ENCODE measurements at places on chromosomes 1 and 21.

GRCh38 chr1:20381045-20381641 is 90.5 kb downstream of the VWA5B1 start:
- no peak for DNase-seq

DNA sequence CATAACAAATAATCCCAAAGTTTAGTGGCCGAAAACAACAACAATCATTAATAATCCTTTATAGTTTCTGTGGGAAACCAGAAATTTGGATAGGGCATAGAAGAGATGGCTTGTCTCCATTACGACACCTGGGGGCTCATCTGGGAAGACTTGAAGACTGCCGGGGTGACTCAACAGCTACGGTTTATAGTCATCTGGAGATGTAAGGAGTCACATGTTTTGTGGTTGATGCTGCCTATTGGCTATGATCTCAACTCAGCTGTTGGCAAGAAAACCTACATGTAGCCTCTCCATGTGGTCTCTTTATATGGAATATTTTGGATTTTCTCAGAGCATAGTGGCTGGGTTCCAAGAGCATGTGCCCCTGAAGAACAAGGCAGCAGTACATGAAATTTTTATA is 29.3 kb upstream of the TSPAN2 start:
- DNase-seq: no peak

DNA sequence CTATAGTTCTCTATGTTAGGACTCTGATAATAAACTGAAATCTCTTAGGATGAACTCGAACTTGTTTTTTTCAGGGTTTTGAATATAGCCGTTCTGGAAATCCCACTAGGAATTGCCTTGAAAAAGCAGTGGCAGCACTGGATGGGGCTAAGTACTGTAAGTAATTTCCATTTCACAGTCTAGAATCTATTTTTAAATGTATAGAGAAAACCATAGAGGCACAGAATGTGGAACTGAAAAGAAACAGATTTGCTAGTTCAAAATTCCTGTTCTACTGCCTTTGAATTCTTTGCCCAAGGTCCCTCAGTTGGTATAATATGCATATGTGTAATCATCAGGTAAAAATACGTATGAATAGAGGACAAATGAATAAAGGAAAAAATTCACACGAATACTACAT is 4.8 kb downstream of the CTH start:
- no peak for DNase-seq

- no peak for DNase-seq
These were observed 8.5 kb upstream of the TXLNA start for GRCh38 chr1:32170991-32171390.

GRCh38 chr1:223125766-223126165 is 17.3 kb downstream of the TLR5 start:
- DNase-seq: no peak

- no peak for DNase-seq
These were observed 4.8 kb downstream of the S1PR1 start for GRCh38 chr1:101241485-101242225.

GRCh38 chr21:42309753-42310213 is 5.4 kb downstream of the TFF3 start:
- DNase-seq: peak; percentile 72

GRCh38 chr1:86756062-86756406 is 51.7 kb downstream of the SH3GLB1 start:
- no peak for DNase-seq

- DNase-seq: peak; percentile 5
These were observed 38.6 kb upstream of the COX20 start for GRCh38 chr1:244796719-244797406.

GRCh38 chr1:177741476-177741875 is 228.4 kb downstream of the SEC16B start:
- no peak for DNase-seq

DNA sequence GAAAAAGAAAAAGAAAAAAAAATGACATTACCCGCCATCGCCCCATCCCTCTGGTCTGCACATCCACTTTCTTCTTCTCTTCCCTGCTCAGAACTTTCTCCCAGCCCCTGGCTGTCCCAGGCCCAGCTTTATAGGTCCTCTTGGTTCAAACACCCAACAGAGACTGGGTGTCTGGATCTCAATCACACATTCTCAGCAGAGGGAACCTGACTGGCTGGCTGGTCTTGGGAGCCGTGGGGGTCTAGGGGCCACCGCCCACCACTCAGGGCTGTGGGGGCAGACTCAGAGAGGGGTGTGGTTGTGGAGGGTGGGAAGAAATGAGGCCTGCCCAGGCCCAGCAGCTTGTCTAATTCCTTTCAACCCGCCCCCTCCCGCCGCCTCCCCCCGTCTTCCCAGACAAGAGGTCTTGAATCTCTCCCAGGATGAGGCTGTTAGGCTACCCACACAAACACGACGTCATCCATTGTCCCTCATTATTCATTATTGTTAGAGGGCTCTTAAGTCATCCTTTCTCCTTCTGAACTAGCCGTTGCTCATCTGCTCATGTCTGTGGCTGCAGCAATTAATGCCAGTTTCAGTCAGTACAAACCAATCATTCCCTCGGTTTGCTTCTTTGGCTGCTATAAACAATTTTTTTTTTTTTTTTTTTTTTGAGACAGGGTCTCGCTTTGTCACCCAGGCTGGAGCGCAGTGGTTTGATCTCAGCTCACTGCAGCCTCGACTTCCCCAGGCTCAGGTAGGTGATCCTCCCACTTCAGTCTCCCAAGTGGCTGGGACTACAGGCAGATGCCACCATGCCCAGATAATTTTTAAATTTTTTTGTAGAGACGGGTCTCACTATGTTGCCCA is 40.6 kb upstream of the CLIC4 start:
- no peak for DNase-seq

- no peak for DNase-seq
These were observed 4.8 kb upstream of the GJC2 start for GRCh38 chr1:228144993-228145343.

DNA sequence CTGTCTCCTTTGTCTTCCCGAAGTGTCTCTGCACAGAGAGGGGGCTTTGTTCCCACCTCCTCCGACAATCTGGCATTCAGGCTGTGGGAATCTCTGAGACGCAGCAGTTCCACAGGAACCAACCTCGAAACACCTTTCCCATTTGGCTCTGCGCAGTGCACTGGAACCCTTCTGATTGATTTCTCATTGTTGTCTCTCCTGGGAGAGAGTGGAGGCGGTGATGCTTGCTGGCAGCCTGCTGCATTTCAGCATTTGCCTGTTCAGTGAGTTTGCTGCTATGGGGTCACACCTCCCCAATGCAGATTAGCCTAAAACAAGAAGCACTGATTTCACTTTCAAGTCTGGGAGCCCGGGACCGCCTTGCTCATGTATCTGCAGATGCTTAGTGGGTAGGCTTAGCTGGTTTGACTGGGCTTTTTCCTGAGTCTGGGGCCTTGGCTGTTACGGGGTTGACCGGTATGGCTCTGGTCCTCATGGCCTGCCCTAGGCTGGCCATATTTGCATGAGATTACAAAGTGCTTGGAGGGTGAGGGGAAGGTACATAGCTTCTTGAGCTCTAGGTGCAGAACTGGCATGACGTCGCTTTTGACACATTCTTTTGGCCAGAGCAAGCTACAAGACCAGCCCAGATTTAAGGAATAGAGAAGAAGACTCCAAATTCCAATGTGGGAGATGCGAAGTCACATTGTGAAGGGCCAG is 695.3 kb downstream of the PTPRU start:
- DNase-seq: no peak

DNA sequence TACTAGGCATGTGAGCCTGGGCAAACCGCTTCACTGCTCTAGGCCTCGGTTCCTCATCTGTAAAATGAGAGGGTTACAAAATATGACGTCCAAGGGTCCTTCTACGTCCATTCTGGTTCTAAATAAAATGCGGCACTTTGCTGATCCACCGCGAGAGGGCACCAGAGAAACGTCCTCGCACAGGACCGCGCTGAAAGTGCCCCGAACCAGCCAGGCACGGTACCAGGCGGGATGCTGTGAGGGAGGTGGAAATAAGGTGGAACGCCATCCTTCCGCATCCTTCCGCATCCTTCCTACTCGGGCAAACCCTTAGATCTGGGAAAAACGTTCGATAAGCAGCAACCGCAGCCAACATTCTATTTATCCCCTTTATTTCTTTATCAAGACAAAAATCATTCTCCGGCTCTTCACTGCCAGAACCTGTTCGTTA is 60.3 kb upstream of the KRTAP19-8 start:
- peak; percentile 24 for DNase-seq

DNA sequence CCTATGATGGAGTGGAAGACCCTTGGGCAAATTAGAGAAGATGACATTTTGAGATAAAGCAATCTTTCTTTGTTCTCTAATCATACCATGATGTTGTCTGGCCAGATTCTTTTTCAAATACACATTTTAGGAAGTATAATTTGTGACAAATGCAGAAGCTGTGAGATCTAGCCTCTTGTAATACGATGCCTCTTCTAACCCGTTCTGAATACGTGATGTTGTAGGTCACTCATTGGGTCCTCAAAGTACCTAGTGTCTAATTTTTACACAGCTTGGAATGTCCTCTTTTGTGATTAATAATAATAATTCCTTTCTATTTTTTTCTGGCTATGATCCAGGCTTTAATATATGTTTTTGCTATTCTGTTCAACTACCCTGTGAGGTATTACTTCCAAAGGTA is 502.7 kb downstream of the NUF2 start:
- DNase-seq: no peak

- DNase-seq: no peak
These were observed 11.6 kb downstream of the NTNG1 start for GRCh38 chr1:107152395-107152794.

GRCh38 chr1:192475970-192476369 is 99.6 kb upstream of the RGS1 start:
- DNase-seq: no peak

DNA sequence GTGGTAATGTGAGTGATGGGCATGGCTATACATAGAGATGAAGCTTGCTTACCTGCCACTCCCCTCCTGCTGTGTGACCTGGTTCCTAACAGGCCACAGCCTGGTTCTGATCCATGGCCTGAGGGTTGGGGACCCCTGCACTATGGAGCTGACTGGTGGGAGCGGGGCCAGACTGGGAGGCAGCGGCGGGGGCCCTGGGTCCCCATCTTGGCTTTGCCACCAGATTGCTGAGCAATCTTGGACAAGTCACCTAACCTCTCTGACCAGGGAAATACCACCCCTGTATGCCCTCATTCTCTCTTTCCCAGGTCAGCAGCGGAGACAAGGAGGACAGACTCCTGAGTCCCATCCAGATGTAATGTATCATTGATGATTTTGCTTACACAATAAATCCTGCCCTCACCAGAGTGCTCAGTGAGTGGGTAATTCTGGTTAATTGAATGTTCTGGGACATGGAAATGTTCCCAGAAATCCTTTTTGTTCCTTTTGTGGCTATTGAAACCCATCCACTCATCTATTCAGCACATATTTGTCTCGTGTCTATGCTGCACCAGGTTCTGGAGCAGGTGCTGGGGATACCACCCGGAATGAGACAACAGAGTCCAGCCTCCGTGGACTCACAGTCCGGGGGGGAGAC is 4.1 kb upstream of the ARHGEF10L start:
- no peak for DNase-seq

DNA sequence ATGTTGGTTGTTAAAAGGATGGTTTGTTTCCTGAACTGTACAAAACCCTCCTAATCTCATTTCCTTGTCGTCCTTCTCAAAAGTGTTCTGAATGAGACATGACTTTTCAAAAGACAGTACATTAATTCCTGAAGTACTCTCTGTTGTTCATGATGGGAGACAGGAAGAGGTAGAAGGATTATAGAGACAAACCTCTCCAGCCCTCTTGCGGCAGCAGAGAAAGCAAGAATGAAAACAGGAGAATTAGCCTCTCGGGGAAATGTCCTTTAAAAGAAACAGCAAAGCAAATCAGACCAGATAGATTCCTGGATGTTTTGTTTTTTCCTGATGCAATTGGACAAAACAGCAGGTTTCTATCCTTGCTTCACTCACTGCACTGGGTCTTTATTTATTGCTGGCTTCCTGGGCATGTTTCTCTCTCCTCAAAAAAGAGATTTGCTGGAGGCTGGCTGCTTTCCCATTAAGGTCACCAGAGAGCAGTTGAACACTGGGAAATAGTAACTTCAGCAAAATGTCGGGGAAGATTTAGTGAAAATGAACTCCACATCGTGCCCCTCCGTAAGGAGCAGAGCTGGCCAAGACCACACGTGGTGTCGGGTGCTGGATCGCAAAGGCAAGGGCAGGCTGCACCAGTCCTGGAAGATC is 145.8 kb upstream of the SYT6 start:
- no peak for DNase-seq

GRCh38 chr1:61992257-61992656 is 202.4 kb upstream of the L1TD1 start:
- DNase-seq: no peak

- DNase-seq: no peak
These were observed 60.5 kb downstream of the NUP210L start for GRCh38 chr1:154094411-154094810.

DNA sequence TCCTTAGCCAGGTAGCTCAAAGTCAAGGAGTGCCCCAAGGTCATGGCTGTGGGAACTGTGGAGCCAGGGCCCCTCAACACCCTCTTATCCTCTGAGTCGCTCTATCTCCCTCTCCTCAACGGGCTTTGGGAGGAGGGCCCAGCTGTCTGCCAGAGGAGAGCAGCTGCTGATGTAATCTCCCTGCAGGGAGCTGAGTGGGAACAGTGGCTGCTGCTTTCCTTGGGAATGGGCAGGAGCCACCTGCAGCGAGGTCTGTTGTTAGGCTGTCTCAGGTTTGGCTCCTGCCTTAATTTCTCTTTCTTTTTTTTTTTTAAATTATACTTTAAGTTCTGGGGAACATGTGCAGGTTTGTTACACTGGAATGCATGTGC is 58.8 kb upstream of the MAP1LC3C start:
- no peak for DNase-seq

DNA sequence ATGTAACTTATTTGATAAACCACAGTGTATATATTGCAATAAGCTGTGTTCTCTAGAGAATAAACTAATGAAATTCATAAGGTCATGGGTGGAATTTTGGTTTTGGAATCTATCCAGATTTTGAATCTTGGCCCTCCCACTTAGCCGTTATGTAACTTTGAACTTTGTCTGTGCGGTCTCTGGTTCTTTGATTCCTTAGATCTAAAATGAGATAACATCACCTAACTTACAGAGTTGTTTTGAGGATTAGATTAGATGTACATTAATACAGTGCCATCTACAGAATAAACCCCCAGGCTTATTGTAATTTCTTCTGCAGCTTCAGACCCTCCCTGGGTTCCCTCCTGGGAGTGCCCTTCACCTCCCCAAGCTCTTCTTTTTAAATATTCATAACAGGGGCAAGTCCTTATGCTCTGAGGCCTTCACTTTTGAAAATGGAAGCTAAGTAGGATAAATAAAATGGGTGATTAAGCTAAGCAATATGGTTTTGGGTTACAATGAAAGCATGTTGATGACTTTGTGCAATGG is 124.3 kb downstream of the ATG4C start:
- DNase-seq: no peak

DNA sequence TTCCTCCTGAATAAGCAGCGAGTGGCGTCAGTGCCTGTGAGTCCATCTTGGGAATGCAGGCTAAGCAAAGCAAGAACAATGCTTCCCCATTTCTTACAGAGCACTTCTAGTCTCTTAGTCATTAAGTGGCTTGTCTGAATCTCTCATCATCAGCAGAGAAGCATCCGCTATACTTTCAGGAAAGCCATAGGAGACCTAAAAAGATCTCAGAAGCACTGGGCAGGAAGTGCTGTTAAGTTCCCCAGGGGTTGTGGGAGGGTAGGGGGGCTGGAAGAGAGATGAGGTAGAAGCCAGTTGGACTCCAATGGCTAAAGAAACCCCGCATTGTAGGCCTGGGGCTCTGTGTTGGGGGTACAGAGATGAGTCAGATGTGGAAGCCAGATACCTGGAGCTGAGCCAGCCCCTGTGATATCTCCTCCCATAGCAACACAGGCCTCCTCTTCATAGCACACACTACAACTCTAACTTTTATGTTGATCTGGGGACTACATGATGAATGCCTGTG is 44.9 kb downstream of the SYT6 start:
- DNase-seq: no peak

Measured in NCI-H1930 (cell line).